ENCODE measurements at places on chromosomes 6 and 20.

DNA sequence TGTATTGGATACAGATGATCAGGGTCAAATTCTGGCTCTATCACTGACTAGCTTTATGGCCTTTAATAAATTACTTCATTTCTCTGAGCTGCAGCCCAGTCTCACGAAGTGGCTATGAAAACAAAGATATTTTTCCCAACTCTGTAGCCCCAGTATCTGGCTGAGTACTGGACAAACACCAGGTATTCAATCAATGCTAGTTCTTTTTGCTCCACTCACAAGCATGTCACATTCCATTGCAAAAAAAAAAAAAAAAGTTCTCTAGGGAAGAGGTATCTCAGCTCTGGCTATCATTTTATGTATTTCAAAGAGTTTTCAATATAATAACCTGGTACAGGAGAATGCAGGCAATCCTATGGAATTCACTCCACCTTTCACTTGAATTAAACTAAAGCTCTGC is 3.1 kb downstream of the CHD6 start:
- no peak for DNase-seq

DNA sequence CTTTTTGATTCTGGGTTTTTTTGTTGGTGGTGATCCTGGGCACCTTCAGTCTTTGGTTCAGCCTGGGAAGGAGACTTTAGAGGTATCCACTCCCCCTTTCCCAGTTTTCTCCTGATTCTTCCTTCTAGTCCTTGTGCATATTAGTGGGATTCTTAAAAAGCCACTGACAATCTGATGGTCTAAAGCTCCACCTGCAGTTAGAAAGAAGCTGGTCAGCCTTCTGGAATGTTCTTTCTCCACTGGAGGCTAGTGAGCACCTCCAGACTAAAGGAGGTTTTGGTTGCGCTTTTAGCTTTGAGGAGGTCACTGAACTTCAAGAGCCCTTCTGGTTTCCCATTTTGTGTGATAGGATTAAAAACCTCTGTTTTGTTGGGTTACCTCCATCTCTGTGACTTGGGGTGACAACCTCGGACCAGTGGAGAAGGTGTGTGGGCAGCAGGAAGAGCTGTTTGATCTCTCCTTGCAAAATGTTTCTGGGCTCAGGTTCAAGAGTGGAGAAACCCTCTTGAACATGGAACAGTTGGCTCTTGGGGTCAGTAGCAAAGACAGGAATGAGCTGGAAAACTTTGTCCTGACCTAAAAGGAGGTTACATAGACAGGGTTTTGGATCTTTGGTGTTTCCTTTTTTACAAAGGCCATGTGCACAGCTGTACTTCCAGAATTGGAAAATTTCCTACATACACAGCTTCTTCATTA is 29.0 kb downstream of the JARID2 start:
- peak; percentile 62 for DNase-seq

GRCh38 chr6:37056439-37057127 is 51.1 kb downstream of the FGD2 start:
- DNase-seq: no peak

GRCh38 chr6:73722318-73723060 is 26.5 kb downstream of the CD109 start:
- DNase-seq: no peak

- peak; percentile 90 for DNase-seq
Measured at GRCh38 chr6:32973144-32974015, 5.0 kb downstream of the BRD2 start.

GRCh38 chr6:50816115-50816675 is 2.5 kb upstream of the TFAP2B start:
- DNase-seq: peak; percentile 77
